ENCODE measurements at places on chromosomes 3 and 15.
A peak's percentile ranks its signal among the peaks of the same experiment; 100 is the strongest.

- DNase-seq, result no peak
These were observed 148.9 kb downstream of the DNAJB8 start for GRCh38 chr3:128317698-128318231.

- no peak for DNase-seq
These were observed 496.6 kb upstream of the PROK2 start for GRCh38 chr3:72281551-72281950.

- DNase-seq, result no peak
These were observed 66.3 kb downstream of the CCR1 start for GRCh38 chr3:46141813-46142212.

- no peak for DNase-seq
These were observed 17.9 kb downstream of the DZIP1L start for GRCh38 chr3:138097192-138098172.

DNA sequence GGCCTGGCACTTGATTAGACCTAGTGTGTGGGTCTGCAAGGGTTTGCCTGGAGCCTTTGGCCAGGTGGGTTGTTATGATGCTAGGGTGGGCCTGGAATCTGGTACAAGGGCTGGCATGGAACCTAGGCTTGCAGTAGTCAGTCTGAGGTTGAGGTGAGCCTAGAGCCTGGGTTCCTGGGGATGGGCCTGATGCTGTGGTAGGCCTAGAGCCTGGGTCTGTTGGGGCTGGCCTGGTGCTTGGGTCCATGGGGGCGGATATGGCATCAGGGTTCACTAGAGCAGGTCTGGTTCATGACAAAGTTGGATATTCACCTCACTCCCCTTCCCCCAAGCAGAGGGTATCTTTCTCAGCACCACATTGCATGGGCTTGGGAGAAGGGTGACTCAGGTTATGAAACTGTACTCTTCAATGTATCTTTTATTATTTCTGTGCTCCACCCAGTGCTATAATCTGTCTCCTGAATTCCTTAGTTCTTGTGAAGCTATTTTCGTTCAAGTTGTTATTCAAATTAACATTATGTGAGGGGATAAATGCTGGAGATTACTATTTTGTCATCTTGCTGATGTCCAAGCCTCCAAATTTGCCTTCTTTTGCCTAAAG, 274.4 kb downstream of the NFKBIZ start:
- no peak for DNase-seq

GRCh38 chr3:39150803-39151631, 2.4 kb downstream of the CSRNP1 start:
- DNase-seq, result peak; percentile 56

DNA sequence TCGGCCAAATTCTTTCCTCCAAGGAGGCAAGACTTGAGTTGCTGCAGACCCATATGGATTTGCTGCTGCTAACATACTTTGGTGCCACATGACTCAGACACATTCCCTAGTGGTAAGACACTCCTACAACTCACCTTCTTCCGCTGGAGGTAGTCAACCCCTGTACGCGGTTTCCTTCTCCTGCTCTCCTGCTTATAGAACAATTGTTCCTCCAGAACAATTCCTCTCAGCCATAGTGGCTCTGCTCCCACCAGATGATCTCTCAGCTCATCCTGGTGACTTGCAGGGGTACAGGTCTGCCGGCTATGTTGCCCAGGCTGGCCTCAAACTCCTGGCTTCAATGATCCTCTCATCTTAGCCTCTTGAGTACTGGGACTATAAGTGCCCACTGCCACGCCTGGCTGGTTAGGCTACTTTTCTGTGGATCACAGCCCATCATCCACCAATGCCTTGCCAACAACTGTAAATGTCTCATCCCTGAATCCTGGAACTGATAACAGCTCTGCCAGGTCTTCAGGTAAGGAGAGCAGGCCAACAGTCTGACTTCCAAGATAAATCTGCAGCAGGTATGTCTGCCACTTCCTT, 2.4 kb upstream of the CXCR6 start:
- no peak for DNase-seq

DNA sequence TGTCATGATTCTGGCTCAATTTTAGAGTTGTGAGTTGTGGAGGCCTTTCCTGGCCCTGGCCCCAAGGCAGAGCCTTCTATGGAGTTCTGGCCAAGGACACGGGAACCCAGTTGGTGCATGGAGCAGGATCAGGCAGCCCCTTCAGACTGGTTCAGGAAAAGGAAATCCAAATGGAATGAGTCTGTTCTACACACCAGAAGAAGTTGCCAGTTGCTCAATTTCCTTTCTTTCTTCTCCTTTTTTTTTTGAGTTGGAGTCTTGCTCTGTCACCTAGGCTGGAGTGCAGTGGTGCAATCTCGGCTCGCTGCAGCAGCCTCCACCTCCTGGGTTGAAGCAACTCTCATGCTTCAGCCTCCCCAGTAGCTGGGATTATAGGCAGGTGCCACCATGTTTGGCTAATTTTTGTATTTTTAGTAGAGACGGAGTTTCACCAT, 28.9 kb upstream of the BHLHE40 start:
- no peak for DNase-seq

DNA sequence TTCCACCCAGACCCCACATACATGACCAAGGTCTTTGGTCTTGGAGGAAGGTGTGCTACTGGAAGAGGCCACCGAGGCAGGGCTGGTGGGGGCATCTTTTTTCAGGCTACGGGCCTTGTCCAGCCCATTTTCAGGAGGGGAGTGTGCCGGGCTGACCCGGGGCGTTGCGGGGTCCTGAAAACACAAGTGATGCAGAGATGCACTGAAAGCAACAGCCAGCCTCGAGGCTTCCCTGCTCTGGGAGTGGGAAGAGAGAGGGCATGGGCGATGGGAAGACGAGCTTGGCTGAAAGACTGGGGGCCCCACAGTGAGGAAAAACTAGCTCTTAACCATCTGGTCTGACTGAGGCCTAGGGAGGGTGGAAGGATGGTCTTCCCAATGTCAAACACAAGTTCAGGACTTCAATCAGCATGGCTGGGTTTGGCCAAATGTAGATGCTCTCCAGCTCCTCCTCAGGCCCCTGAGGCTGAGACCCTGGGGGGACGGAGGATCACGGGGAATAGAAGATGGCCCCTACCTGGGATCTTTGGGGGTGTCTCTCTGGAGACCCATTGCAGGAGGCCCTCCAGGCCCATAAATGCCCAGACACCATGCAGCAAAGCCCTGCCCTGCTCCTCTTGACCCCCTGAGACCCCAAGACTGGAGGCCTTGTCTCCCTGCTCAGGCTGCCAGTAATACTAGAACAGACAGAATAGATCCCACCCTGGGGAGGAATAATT, 38.9 kb downstream of the TLE3 start:
- DNase-seq, result no peak

GRCh38 chr3:131329774-131330173, 51.8 kb upstream of the NUDT16 start:
- no peak for DNase-seq

DNA sequence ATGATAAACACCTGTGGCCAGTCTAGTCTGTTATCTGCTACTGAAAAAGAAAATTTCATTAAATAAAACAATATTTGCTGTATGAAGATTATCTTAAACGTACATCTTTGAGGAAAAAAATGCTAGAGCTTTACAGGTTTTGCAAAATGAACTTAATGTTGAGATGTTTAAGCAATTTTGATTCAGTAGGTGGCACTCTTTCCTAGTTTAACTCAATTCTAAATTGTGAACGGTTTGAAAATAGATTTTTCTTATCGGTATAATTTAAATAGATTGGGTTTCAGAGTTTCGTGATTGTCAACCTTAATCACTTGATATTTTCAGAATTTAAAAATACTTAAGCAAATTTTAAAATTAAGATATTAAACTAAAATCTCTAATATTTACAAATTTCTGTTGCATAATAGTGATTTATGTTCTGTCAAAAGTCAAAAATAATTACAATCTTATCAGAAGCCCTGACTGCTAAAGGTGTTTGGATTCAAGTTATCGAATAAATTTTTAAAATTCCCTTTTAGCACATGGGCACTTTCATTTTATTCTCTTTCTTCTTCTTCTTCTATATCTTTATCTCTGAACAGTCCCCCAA, 7.0 kb upstream of the RNF111 start:
- peak; percentile 64 for DNase-seq

DNA sequence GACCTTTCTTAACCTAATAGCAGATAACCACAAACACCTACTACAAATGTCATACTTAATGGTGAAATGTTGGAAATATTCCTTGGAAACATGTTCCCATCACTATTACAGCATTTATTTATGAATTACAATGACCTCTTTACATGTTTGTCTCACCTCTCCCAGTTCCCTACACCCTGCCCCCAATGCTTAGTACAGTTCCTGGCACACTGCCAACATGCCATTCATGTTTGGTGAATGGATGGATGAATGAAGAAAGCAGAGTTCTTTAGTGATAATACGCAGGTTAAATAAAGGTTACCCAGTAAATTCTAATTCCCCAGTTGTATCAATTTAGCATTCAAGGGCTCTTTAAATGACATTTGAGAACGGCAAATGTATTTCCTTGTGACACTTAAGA, 259.9 kb upstream of the ATP11B start:
- no peak for DNase-seq

DNA sequence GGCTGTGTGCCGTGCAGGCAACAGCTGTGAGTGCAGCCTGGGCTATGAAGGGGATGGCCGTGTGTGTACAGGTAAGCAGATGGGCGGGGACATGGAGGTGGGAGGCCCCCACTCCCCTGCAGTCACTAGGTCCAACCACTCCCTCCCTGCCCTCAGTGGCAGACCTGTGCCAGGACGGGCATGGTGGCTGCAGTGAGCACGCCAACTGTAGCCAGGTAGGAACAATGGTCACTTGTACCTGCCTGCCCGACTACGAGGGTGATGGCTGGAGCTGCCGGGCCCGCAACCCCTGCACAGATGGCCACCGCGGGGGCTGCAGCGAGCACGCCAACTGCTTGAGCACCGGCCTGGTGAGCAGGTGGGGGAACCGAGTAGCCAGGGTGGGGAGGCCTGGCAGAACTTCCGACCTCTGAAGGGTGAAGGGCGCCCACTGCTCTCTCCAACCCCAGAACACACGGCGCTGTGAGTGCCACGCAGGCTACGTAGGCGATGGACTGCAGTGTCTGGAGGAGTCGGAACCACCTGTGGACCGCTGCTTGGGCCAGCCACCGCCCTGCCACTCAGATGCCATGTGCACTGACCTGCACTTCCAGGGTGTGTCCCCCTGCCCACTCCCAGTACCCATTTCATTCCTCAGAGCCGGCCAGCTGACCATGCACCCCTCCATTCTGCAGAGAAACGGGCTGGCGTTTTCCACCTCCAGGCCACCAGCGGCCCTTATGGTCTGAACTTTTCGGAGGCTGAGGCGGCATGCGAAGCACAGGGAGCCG, 11.6 kb downstream of the NT5DC2 start:
- no peak for DNase-seq

GRCh38 chr15:36644191-36644896, 64.9 kb downstream of the CDIN1 start:
- no peak for DNase-seq

DNA sequence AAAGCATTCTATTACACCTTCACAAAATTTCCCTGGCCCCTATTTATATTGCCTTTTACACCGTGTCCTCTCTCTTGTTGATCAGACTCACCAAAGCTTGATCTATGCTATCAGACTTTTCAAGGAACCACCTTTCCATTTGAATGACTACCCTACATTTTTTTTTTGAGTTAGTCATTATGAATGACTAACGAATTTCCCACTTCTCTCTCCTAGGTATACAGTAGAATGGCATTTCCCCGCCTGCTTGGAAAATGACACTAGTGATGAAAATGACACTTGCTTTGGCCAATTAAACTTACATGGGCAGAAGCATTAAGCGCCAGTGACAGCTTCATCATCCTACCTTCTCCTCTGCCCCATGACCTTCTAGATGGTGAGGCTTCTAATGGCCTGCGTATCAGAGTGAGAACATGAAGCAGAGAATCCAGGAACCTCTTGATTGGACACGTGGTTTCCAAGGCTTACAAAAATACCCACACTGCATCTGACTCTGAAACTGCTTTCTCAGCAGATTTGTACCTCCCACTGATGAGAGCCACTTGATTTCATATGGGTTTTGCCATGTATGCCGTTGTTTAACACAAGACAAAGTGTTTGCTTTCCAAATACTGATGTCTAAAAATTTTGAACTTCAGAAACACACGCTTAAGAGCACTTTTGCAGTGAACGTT, 370.5 kb downstream of the CTNNB1 start:
- DNase-seq, result no peak

DNA sequence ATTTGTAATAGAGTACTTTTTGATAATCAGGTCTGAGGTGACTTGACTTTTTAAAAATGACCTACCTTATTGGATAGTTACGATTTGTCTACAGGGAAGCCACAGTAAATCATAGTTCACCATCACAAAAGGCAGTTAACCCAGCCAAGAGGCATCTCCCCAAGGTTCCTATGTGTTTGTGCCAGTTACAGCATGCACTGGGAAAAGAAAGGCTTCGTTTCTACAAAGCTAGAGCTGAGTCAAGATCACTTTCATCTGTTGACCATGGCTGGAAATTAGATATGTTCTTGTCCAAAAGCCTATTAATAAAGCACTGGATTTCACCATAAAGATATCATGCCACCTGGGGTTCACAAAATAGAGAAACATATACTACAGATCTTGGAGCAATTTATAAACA, 139.9 kb downstream of the GREM1 start:
- no peak for DNase-seq

DNA sequence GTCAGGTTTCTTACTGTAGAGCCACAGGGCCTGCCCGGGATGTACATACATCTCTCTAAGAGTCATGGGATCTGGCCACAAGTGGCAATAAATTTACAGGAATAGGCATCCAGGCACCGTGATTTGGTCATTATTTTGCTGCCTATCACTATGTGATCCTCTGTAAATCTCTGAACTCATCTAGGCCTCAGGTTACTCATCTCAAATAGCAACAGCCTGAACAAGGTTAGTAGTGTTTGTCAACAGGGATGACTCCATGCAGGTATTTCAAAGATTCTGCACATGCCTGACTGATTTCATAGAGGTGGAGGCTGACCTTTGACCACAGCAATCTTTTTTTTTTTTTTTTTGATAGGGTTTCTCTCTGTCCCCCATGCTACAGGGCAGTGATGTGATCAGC, 88.8 kb upstream of the TBL1XR1 start:
- DNase-seq, result no peak

- DNase-seq, result no peak
These were observed 27.5 kb downstream of the SMAD3 start for GRCh38 chr15:67092752-67093503.

DNA sequence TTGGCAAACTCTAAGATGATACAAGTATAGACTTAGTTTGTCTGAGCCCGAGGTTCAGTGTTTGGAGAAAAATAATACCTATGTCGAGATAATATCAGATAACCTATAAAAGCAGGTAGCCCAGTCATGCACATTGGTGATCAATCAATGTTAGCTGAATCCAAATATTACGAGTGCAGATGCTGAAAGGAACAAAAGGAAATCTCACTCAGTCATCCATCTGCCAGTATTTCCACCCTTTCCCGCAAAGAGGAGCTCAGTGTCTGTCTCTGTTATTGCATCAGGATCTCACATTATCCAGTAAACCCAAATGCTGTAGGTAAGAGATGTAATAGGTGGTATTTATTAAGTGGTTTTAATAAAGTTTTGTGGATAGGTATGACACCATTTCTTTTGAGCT, 251.2 kb upstream of the CTDSPL start:
- DNase-seq, result no peak

- DNase-seq, result no peak
These were observed 56.7 kb upstream of the PRR23C start for GRCh38 chr3:139101396-139101795.

All from CD4-positive, alpha-beta T cell treated with Interleukin-2 at 100 ng/mL for 4 hours (primary cell).